ENCODE measurements at places on chromosomes 7 and 10.

DNA sequence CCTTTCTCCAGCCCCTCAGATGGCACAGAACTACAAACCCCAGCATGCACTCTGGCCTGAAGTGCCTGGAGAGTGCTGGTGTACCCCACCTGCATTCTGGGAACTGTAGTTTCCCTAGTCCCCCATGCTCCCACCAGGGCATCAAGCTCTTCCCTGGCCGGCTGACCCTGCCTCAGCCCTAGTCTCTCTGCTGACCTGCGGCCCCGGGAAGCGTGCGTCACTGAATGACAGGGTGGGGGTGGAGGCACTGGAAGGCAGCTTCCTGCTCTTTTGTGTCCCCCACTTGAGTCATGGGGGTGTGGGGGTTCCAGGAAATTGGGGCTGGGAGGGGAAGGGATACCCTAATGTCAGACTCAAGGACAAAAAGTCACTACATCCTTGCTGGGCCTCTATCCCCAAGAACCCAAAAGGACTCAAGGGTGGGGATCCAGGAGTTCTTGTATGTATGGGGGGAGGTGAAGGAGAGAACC is 2.1 kb downstream of the NOS3 start:
- no peak for DNase-seq

DNA sequence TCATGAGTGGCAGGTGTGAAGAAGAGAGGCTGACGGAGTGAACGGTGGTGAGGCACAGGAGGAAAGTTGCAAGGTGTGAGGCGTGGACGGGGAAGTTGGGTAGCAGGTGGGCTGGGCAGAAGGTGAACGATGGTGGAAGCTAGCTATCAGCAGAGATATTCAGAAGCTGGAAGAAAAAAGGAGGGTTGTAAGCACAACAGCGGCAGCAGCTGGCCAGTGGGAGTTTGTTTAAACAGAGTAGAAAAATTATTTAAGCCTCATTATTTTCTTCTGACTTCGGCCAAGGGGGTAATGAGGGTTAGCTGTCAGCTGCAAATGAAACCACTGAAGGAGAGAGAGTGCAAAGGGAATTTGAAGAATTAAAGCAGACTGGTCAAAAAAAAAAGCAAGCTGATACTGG is 62.1 kb upstream of the PRKAR2B start:
- no peak for DNase-seq

GRCh38 chr7:768881-769504 is 41.9 kb upstream of the PRKAR1B start:
- peak; percentile 56 for DNase-seq

DNA sequence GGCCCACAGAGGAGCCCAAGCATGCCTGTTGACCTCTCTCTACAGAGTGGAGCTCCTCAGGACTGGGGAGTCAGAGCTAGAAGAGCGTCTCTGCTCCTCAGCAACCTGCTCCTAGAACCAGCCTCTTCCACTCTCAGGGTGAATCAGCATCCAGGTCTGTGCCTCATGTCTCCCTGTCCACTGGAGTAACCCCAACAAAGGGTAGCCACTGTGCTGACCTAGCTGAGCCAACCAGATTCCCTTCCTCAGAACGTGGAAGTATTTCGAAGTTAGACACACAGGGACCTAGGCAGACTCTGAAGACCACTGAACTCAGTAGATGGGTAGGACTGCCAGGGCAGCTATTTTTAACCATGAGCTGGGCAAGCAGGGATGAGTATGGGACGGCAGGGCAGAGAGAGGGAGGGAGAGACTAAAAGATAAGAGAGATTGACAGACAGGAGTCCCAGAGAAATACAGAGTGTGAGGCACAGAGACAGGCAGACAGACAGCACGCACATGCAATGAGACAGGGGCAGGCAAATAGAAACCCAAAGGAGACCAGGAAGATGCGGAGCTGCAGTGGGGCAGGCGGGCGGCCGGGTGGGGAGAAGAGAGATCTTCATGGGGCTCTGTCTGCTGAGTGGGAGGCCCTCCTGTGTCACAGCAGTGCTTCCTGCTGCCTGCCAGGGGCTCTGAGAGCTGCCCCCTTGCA is 56.7 kb downstream of the OSBPL3 start:
- no peak for DNase-seq

GRCh38 chr10:59384761-59385160 is 22.4 kb upstream of the FAM13C start:
- no peak for DNase-seq

DNA sequence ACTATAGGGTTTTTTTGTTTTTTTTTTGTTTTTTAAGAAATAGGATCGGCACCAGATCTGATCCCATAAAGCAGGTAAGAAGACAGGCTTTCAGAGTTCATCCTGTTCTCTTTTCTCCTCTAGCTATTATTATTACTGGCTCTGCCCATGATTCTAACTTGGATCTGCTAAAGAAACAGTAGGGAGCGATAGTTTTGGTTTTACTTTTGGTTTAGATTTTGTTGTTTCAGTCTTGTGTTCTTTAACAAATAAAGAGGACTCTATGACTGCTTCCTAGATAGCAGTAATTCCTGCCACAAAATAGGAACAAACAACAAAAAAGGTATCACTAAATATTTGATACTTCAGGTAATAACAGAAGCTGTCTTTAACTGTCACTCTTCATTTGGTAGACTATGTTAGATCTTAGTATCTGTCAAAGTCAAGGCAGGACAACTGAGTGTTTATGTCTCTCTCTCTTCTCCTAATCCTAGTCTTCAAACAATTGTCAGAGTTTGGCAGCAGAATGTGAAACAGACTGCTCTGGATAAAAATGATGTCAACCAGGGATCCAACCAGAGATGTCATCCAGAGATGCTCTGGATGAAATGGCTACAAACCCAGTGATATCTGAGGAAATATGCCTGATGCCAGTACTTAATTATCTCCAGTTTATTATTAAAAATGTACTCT is 99.8 kb downstream of the KMT2C start:
- DNase-seq: no peak

- no peak for DNase-seq
Measured at GRCh38 chr10:113746217-113746957, 5.1 kb upstream of the PLEKHS1 start.

DNA sequence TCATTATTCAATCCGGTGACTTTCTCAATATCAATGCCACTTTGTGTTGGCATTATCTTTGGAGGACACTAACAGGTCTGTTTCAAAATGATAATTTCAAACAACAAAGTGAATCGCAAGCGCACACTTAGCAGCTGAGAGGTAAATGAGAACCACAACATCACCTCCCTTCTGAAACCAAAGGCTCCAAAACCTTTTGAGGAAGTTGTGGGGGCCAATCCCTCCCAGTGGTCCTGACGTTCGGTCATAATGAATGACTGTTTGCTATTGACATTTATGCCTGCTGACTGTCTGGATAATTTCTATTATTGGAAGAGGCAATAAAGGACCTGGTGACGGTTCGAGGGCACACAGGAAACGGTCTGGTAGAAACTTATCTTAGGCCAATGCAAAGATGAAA is 1.8 kb downstream of the ADARB2 start:
- DNase-seq: no peak

- no peak for DNase-seq
Measured at GRCh38 chr7:8042796-8043535, 74.4 kb downstream of the GLCCI1 start.

DNA sequence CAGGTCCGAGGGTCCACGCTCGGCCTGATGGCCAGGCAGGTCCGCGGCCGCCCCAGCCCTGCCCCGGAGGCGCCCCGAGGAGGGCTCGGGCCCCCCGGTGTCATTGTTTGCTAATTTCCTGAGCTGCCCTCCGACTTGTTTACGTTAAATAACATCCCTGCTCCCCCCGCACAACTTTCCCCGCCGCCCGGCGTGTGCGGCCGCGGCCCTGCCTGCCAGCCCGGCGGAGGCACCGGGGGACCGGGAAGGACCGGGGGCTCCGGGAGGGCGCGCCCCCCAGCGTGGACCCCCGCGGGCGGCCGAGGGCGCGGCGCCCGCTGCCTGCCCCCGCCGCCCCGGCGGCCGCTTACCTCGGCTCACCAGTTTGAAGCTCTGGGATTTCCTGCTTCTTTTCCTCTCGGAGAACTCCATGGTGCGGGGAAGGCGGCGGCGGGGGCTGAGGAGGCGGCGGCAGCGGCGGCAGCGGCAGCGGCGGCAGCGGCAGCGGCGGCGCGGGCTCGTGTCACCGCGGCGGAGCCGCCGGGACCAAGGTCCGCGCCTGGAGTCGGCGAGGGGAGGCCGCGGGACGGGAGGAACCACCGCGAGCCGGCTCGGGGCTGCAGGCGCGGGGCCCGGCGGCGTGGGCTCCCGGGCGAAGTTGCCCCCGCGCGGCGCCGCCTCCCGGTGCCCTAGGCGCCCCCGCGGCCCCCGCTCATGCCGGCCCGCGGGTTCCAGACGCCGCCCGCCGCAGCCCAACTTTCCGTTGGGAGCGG is 515 bp downstream of the BEND7 start:
- peak; percentile 38 for DNase-seq

GRCh38 chr10:21100871-21101514 is 203.9 kb upstream of the NEBL start:
- no peak for DNase-seq

GRCh38 chr7:47149971-47150370 is 431.9 kb downstream of the TNS3 start:
- no peak for DNase-seq

Data from right hindlimb (tissue), 1 donor.